ENCODE measurements at places on chromosomes 11 and 22.

GRCh38 chr11:75576499-75576918 is 14.5 kb downstream of the SERPINH1 start:
- peak; percentile 61 for DNase-seq

- DNase-seq = no peak
Measured at GRCh38 chr11:73995731-73996130, 13.1 kb upstream of the UCP2 start.

DNA sequence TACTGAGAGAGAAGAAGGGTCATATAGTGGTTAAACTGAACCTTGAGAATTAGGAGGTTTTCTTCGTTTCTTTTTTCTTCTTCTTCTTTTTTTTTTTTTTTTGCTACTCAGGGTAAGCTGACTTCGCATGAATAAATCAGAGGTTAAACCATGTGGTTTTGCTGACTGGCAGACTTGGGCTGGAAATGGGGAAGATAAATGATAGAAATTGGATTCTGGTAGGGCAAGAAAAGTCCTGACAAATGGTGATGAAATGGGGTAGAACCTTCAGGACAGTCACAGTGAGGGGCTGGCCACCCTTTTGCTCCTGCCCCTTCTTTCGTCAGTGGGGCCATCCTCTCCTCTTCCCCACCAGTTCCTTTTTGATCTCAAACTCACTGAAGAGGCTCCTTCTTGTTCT is 1.6 kb upstream of the SWAP70 start:
- DNase-seq = no peak

- no peak for DNase-seq
Measured at GRCh38 chr22:25726241-25726640, 15.7 kb upstream of the MYO18B start.

- DNase-seq = no peak
Measured at GRCh38 chr22:50326225-50326955, 422 bp downstream of the DENND6B start.

GRCh38 chr11:75107187-75107586 is 10.5 kb upstream of the OR2AT4 start:
- DNase-seq = no peak

GRCh38 chr11:26767060-26767459 is 45.2 kb upstream of the SLC5A12 start:
- no peak for DNase-seq

DNA sequence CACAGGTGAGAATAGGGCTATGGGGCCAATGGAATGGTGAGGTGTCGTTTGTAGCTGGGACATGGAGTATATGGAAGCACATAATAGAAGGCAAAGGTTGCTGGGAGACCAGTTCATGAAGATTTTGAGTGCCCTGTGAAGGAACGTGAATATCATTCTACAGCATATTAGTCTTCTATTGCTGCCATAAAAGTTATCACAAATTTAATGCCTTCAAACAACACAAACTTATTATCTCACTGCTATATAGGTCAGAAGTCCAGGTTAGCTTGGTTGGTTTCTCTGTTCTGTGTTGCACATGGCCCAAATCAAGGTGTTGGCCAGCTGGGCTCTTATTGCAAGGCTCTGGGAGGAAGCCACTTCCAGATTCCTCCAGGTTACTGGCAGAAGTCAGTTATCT is 110.6 kb downstream of the SYN3 start:
- DNase-seq = no peak

GRCh38 chr11:59271247-59271755 is 58.6 kb upstream of the MPEG1 start:
- DNase-seq = no peak

- no peak for DNase-seq
Measured at GRCh38 chr22:44147821-44148574, 32.7 kb upstream of the PARVG start.

GRCh38 chr11:69818231-69818602 is 999 bp downstream of the FGF3 start:
- no peak for DNase-seq

GRCh38 chr22:24841261-24841660 is 35.2 kb downstream of the SGSM1 start:
- DNase-seq = no peak

DNA sequence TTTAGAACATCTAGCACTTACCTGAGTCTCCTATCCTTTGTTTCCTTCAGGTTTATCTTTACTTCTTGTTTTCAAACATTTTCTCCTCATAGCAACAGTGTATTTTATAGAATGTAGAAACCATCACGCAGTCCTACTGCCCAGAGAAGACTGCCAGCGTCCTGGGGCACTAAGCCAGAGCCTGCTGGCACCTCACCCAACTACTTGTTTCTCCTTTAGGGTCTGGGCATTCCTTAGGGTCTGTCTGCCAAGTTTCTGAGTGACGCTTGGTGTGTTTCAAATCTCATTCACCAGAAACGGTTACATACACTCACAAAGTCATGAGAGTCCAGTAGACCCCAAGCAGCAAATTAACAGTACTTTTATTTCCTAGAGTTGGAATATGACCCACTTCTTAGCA is 49.6 kb upstream of the SLC25A1 start:
- no peak for DNase-seq

DNA sequence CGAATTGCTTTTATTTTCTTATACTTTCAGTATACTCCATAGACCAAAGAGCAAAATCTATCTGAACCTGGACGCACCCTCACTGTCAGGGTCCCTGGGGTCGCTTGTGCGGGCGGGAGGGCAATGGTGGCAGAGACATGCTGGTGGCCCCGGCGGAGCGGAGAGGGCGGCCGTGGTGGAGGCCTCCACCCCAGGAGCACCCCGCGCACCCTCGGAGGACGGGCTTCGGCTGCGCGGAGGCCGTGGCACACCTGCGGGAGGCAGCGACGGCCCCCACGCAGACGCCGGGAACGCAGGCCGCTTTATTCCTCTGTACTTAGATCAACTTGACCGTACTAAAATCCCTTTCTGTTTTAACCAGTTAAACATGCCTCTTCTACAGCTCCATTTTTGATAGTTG is 1077.4 kb downstream of the BRD1 start:
- DNase-seq = no peak

- DNase-seq = no peak
Measured at GRCh38 chr11:125494974-125495725, 915 bp downstream of the FEZ1 start.

- no peak for DNase-seq
Measured at GRCh38 chr11:59944720-59945119, 6.5 kb downstream of the OOSP1 start.

GRCh38 chr22:31651664-31652063 is 10.4 kb downstream of the PISD start:
- DNase-seq = no peak

DNA sequence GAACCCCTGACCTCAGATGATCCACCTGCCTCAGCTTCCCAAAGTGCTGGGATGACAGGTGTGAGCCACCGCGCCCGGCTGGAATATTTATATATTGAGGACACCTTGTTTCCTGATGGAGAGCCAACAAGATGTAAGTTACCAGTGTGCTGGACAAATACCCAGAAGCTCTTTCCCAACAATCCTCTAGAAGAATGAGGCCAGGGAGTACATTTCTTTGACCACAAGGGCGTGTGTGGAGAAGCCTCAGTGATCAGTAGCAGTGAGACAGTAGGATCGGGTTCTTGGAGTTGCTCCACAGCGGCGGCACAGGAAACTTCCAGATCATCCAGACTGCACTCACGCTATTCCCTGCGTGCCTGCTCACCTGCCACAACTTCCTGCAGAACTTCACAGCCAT is 10.3 kb upstream of the POLA2 start:
- DNase-seq = no peak

- DNase-seq = no peak
Measured at GRCh38 chr22:30890686-30891442, 77.7 kb downstream of the MORC2 start.

DNA sequence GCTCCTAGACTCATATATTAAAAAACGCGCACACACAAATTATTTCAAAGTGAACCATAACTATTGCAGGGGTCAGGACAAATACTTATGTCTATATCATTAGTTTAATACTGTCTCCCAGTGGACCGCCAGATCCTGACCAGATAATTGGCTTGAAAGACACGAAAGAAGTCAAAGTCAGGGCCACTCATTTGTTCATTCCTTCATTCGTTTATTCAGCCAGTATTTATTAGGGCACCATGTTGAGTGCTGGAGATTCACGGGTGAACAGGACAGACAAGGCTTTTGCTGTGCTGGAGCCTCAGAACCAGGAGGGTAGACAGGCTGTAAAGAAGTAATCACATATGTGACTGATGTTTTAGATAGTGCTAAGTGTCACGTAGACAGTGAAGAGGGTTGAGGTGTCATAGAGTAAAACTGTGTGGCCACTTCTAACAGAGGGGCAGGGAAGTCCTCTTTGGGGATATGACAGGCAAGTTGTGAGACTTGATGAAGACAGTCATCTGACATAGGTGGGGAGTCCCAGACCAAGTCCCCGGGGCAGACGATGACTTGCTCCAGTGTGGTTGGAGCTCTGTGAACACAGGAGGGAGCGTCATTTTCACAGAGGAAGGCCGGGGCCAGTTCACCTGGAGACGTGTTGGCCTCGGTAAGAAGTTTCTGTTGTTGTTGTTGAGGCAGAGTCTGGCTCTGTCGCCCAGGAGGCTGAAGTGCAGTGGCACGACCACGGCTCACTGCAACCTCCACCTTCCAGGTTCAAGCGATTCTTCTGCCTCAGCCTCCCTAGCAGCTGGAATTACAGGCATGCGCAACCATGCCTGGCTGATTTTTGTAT is 25.9 kb downstream of the RBX1 start:
- no peak for DNase-seq

- peak; percentile 16 for DNase-seq
Measured at GRCh38 chr22:26835929-26836528, 178.6 kb downstream of the MIAT start.

DNA sequence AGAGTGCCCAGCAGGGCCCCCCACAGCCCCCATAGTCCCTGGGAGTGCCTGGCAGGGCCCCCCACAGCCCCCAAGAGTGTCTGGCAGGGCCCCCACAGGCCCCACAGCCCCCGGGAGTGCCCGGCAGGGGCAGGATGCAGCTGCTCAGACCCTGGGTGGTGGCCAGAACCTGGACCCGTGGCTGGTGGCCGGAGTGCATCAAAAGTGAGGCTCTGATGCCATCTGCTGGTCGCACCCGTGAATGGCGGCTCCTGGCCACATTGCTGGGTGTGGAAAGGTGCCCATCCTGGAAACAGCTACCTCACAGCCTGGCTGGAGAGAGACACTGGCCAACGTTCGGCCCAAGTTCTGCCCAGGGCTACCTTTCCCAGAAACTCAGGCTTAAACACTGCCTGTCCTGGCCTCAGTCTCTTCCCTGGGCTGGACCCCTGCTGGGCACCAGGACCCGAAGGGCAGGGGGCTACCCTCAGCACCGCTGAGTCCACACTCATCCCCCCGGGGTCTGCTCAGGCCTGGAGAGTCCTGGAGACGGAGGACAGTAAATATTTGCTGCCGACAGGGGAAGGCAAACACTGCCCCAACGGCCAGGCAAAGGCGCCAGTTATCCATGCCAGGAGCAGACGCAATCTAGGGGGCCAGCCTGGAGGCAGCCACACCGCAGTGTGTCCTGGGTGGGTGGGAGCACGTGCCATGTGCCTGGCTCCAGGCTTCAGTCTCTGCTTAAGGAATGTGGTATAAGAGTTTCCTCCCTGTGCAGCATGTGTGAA is 4.4 kb downstream of the INS start:
- no peak for DNase-seq

GRCh38 chr11:7444091-7444981 is 41.0 kb upstream of the OLFML1 start:
- DNase-seq = no peak

- no peak for DNase-seq
Measured at GRCh38 chr11:18322818-18323570, 627 bp downstream of the GTF2H1 start.

DNA sequence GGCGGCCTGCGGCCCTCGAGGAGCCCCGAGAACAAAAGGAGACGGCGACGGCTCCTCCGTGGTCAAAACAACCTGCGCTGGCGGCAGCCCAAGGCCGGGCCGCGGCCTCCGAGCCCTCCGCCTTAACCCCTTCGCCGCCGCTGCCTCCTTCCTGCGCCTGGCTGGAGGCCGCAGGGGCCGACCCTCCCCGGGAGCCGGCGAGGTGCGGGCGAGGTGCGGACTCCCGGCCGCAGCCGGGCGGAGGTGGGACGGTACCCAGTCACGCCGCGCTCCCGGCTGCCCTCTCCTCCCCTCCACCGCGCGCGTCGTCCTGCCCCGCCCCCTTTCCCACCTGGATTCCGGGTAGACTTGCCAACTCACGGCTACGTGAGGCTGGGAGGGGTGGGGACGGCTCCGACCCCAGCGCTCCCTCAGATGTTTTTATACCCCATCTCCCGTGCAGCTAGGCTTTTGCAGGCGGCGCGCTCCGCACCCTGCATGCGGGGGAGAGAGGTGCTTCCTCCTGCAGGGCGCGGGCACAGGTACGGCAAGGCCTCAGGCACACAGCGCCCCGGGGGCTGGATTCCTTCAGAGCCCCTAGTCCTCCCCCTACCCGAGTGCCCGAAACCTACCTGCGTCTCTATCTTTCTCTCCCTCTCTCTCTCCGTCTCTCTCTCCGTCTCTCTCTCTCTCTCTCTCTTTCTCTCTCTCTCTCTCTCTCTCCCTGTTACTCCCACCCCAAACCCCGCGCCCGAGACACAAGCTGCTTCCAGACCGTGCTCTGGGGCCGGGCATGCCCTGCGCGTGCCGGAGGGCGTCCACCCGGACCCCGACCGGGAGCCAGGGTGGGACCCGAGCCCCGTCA is 2.0 kb downstream of the PDGFB start:
- no peak for DNase-seq

GRCh38 chr11:64152841-64153691 is 12.8 kb downstream of the MACROD1 start:
- DNase-seq = peak; percentile 76

GRCh38 chr11:69012092-69013008 is 696 bp downstream of the MRGPRF start:
- DNase-seq = no peak

DNA sequence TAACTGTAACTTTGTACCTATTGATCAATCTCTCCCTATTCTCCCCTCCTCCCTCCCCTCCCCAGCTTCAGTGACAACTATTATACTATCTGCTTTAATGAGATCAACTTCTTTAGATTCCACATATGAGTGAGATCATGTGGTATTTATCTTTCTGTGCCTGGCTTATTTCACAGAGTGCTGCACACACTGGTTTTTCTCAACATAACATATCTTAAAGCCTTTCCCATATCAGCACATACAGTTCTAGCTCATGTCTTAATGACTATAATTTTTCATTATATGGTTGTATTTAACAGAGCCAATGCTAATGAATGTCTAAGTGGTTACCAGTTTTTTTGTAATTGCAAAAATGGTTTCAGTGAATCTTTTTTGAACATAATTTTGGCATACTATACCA is 340.3 kb upstream of the DDI1 start:
- DNase-seq = no peak

- DNase-seq = peak; percentile 90
Measured at GRCh38 chr22:50507421-50507990, at the start of gene LMF2. LMF2 (minus strand) TSS chr22:50507702; CDS start chr22:50507675, 27 bp downstream.

- DNase-seq = no peak
Measured at GRCh38 chr22:43343670-43344519, 723 bp upstream of the SCUBE1 start.
